ENCODE measurements at places on chromosomes 13 and 19.

DNA sequence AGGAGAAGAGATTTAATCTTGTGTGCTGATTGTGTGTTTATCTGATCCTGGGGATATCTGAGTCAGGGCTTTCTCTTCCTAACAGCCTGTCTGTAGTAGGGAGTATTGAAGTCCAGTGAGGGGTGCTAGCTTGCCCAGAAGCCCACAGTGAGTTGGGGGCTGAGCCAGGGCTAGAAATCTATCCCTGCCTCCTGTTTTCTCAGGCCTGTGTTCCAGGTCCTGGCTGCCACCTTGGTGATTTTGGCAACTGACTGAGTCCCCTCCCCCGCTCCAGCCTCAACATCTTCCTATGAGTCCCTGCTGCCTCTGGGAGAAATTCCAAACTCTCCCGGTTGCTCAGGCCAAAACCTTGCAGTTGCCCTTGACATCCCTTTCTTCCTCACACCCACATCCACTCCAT, 7.7 kb upstream of the NOVA2 start:
- DNase-seq: no peak

DNA sequence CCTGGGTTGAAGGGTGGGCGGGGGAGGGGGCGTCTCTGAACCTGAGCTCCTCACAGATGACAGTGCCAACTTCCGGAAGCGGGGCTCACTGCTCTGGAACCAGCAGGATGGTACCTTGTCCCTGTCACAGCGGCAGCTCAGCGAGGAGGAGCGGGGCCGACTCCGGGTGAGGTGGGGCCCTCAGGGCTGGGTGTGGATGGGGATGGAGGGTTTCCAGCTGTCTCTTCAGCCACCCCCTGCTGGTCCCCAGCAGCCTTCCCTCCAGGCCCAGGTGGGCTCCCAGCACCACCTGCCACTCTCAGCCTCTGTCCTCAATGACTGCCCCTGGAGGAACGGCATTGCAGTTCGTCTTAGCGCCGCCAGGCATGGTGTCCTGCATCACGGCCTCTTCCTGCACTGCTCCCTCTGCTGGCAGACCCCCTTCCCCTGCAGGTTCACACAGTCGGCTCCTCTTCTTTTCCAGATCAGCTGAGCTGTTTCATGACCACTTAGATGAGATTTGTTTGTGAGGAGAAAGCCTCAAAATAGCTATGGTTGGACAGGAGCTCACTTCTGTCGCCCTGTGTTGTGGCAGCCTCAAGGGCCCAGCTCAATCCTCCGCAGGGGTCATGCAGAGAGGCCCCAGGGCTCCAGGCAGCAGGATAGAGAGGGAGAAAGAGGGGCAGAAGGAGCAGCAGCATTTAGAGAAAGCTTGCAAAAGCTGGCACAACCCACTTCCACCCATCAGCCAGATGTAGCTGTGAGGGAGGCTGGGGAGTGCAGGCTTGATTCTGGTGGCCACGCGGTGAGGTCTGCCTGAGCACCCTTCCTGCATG, 2.5 kb upstream of the GARIN5A start:
- no peak for DNase-seq

GRCh38 chr13:77456271-77456670, 79.2 kb upstream of the SCEL start:
- DNase-seq: peak; percentile 68

- no peak for DNase-seq
These were observed 130.6 kb upstream of the VSTM2B start for GRCh38 chr19:29395111-29395733.

DNA sequence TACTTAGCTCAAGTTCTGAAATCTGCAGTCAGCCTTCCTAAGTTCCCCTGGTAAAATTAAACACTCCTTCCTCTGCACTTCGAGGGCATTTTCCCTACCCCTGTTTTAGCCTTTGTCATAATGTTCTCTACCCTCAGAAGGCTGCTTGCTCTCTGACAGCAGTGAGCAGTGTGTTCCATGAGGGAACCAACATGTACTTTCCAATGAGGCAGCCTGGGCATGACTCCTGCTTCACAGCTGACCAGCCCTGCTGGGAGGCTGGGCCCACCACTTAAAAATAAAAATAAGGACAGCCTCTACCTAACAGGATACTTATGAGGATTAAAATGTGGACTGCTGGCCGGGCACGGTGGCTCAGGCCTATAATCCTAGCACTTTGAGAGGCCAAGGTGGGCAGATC, 26.4 kb downstream of the RUBCNL start:
- DNase-seq: no peak

All from MV-4-11 (cell line).